NCI-H2081 (cell line): ENCODE measurements at places on chromosomes 13 and 19.

GRCh38 chr13:29174093-29174492, 354.0 kb downstream of the MTUS2 start:
- no peak for DNase-seq

DNA sequence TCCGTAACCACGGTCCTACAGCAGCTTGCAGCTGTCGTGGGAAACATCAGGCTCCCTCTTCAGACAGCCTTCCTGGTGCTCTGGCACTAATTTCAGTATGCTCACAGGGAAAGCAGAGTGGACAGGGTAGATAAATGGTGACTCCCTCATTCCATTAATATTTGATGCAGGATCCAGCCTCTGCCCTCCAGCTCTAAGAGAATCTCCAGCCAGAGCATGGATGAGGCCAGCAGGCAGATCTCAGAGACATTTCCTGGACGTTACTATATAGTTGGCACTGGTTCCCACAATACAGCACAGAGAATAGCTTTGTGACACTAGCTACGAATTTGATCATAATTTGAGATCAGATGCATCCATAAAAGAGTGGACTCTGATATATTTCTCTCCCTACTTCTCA, 341.4 kb downstream of the LIG4 start:
- no peak for DNase-seq

GRCh38 chr13:108785844-108786243, 156.4 kb downstream of the MYO16 start:
- no peak for DNase-seq

DNA sequence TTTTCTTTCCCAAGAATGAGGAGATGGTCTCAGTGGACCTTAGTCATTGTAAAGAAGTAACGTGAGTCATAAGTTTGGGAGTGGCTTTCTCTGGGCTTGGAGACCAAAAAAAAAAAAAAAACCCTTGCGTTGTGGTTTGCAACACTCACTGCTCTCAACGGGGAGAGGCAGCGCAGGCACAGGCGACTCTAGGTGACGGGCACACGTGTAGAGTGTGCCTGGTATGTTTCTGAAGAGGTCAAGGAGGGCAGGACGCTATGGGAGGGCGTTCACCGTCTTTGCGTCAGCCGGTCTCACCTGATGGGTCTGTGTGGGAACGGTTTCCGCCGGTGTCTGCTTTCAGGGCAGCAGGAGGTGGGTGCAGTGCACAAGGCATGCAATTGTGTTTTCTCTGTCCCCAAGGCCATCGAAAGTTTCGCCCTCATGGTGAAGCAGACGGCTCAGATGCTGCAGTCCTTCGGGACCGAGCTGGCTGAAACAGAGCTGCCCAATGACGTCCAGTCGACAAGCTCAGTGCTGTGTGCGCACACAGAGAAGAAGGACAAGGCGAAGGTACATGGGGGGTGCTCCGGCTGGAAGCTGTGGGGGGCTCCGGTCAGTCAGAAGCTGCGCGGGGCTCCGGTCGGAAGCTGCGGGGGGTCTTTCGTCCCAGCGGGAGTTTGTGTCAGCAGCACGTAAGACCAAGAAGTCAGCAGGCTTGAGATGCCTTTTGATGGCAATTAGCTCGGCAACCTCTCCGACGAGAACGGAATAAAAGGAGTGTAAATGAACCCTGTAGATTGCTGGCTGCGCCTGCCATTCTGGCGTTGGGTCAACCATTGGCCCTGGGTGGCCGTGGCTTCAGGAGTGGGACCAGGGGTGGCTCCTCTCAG, 40.8 kb upstream of the F7 start:
- DNase-seq, result no peak

GRCh38 chr13:104967836-104968630, 1567.4 kb downstream of the EFNB2 start:
- no peak for DNase-seq

DNA sequence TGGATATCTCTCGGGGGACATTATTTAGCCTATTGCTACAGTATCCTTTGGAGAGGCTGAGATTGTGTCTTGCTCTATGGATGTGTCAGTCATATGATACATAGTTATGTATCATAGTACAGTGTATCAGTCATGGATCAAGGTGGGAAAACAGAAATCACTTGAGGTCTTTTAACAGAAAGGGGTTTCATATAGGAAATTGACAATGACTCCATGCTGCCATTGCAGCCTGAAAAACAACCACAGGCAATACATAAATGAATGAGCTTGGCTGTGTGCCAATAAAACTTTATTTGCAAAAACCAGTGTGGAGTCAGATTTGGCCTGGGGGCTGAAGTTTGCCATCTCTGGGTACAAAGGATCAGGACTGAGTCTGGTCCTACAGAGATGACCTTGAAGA, 35.4 kb downstream of the COLGALT1 start:
- no peak for DNase-seq

DNA sequence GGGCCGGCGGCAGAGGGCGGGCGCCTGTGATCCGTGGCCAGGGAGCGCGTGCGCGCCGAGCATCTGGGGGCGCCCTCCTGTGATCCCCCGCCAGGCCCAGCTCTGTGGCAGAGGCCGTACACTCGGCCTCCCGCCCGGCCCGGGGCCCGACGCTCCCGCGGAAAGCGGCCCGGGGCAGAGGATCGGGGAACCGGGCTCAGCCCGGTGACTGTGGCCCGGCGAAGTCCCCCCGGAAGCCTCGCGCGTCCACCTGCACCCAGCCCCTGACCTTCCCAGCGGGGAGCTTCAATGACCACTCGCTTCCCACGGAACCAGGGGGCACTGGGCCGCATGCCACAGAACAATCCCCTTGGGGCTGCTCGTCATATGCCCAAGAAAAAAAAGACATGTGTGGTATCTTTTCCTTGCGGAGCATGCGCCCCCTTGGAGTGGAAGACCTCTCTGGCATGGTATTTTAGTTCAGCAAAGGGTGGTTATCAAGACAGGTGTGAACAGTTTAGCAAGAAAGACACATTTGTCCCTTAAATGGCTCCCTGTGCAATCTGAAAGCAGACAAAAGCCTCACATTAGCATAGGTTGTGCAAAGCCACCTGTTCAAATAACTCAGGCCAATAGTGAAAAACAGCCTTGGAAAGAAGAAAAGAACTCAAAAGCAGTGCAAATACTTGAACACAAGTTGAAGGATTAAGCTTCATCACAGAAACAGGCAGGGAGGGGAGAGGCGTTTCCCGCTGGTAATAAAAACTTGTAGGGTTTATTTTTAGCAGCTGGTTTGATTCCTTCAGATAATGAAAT, 290.9 kb upstream of the SOX21 start:
- DNase-seq, result peak; percentile 68

GRCh38 chr13:69496981-69497380, 610.6 kb upstream of the ATXN8OS start:
- no peak for DNase-seq

- DNase-seq, result peak; percentile 51
Observed at GRCh38 chr19:32976223-32976805, 4.3 kb downstream of the FAAP24 start.

GRCh38 chr13:85833921-85834320, 34.7 kb upstream of the SLITRK6 start:
- no peak for DNase-seq

DNA sequence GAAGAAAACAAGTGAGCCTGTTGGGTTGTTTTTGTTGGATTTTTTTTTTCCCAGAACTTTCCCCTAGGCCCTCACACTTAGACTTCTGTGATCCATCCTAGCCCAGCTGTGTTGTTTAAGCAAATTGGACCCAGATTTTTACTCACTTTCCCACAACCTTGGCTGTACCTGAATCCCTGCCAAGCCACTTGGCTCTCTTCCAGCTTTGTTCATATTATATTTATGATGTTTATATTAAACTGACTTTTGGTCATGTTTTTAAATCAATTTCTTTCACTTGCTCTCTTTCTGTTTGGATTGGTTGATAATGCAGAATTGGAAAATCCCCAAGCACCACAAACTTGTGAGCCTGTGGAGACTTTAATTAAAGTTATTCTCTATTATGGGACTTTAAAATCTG, 16.6 kb downstream of the OLFM4 start:
- DNase-seq, result no peak

DNA sequence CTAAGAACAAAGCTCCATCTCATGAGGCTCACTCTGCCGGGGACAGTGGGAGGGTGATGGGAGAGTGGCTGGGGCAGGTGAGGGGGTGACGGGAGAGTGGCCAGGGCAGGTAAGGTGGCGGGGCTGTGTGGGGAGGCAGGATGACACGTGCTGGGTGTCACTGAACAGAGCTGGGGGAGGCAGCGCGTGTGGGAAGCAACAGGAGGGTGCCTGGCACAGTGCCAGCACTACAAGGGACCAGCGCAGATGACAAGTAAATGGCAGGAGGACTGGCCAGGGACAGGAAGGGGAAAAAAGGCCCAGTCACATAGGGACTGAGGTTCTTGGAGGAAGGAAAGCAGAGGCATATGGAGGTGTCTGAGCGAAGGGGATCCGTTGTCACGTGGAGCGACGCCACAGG, 129.9 kb downstream of the RNF17 start:
- no peak for DNase-seq

DNA sequence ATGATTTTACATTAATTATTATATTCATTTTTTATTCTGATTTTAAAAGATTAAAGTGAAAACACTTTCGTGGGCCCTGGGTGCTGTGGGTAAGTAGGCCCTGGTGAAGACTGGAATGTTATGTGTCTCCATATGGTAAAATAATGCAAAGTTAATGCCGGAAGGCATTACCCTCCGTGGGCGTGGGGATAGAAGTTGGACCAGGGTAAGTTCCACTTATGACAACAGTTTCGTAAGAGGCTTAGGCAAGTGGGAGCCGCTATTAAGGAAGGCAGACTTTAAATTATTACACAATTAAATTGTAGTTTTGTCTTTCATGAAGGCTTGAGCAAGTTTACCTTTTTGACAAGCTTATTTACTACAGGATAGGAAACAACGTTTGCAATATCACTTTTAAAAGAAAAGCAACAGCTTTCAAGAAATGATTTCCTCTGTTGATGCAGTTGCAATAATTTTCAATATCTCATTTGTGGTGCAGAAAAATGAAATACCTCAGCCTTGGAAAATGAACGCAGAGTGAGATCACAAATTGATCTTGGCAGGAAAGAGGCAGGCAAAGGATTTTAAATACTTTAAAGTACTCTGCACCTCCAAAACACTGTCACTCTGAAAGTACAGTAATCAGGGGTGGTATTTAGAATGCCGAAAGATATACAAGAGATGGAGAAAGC, 310.6 kb downstream of the DCT start:
- DNase-seq, result no peak

GRCh38 chr19:30313353-30313750, 58.8 kb upstream of the ZNF536 start:
- no peak for DNase-seq

GRCh38 chr19:18294467-18294864, 13.0 kb upstream of the JUND start:
- no peak for DNase-seq

- DNase-seq, result no peak
Observed at GRCh38 chr13:48532256-48532505, 699 bp downstream of the RCBTB2 start.

- DNase-seq, result no peak
Observed at GRCh38 chr19:14786421-14786851, 8.1 kb upstream of the ADGRE2 start.

DNA sequence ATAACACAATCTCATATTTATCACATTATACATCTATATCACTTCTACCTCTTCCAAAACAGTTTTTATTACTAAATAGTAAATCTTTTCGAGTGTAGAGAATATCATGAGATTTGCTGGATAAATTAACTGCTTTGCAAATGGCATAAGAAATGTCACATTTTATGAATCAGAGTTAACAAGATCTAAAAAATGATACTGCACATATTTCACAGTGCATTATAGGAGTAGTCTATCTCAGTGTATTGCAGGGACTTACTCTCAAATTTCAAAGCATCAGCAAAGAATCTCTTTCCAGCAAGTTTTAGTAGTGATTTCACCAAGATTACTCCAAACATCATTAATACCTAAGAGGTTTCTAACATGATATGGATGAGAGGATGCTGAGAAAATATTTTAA, 687.1 kb upstream of the SLITRK1 start:
- DNase-seq, result no peak

DNA sequence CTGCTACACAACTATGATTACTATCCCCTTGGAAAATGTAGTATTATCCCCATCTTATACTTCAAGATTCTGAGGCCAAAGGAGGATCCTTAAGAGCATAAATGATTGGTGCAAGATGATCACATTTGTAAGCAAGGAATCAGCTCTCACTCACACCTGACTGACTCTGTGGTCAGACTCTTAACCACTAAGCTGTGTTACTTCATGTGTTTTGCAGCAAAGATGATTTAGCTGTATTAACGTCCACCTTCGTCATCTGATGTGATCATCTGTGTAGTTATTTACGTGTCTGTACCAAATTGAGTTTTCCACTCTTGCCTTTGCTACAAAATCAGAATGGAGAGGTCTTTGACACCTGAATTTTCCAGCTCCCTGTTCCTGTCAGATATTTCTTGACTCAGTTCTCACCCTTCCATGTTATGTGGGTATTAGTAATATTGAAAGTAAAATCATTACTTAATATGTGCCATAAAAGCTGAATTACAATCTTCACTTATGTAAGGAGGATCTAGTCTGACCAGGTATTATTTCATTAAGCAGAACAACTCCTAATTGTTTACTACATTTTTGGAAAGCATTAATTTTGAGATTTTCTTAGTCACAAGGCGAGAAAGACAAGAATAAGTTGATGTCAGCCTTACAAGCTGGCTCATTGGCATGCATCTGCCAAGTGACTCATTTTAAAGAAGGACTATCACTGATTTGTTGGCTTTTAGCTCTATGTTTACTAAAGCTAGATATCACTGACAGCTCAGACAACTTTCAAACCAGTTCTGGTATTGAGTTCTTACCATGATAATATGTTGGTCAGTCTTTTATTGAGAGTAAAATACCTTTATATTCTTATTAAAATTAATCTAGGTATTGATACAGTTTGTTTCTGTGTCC, 1279.8 kb upstream of the PCDH9 start:
- DNase-seq, result no peak

- no peak for DNase-seq
Observed at GRCh38 chr13:83515268-83516015, 366.8 kb downstream of the SLITRK1 start.

DNA sequence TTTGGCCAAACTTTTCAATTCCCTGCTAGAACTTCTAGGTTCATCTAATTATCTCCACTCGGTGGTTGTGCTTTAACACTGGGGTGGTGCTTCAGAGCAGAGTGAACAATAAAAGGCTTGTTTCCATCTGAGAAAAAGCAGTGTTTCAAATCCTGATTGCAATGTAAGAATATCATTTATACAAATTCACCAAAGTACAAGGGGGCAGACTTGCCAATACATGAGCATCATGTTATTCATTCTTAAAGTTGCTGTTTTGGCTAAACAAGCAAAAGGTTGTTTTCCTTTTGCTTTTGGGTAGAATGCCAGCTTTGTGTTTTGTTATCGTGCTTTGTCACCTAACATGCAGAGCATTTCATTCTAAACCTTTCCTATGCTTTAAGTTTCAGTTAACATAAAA, 78.5 kb upstream of the UBAC2 start:
- DNase-seq, result no peak

- peak; percentile 8 for DNase-seq
Observed at GRCh38 chr13:58994777-58995176, 1169.0 kb downstream of the DIAPH3 start.

DNA sequence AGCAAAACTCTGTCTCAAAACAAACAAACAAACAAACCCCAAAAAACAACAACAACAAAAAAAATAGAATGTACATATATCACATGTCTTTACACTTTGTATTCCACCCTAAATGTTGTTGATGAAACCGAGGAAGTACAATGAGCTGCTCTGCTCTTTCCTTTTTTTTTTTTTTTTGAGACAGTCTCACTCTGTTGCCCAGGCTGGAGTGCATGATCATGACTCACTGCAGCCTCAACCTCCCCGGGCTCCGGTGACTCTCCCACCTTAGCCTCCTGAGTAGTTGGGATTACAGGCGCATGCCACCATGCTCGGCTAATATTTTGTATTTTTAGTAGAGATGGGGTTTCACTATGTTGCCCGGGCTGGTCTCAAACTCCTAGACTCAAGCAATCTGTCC, 30.6 kb upstream of the LRP3 start:
- DNase-seq, result no peak
